ENCODE measurements at places on chromosomes 5 and 9.

DNA sequence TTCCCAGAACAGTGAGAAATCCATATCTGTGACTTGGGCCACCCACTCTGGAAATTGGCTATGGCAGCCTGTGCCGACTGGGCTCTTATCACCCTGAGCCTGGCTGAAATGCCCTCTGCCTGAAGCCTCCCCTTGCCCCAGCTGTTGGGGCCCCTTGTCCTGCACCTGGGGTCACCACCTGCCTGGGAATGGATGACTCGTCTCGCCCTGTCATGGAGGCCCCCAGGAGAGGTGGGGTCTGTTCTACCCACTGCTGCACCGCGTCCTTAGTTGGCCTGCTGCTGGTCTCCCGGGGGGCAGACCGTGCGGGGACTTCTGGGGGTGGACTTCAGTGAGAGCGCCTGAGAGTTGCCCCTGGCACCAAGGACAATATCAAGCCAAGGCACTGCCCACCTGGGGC, 46.6 kb upstream of the COL5A1 start:
- DNase-seq = no peak

GRCh38 chr5:19855453-19855852, 132.5 kb downstream of the CDH18 start:
- DNase-seq = no peak

DNA sequence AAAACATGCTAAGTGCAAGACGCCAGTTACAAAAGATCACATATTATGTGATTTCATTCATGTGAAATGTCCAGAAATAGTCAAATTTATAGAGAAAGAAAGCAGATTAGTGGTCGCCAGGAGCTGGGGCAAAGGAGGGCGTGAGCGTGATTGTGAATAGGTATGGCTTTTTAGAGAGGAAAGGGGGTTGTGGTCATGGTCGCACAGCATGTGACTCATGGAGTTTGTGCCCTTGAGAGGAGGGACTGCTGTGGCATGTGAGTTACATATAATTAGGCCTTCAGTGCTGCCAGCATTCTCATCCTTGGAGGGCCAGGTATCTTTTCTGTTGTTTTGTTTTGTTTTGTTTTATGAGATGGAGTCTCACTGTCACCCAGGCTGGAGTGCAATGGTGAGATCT, 21.2 kb upstream of the MARCHF6 start:
- DNase-seq = no peak

DNA sequence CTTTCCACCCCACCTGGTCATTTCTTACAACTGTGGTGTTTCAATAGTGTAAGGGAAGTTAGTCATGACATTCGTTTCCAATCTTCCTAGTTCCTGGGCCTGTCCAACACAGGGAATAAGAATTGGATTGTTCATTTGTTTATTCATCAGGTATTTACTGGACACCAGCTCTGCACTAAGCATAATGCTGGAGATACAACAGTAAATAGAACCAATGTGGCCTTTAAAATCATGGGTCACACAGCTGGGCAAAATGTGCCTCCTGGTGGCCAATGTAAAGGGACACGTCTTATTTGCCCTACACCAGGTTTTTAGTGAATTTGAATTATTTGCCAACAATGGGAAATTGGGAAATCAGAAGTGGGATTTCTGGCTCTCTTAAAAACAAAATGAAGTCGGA, 10.4 kb downstream of the ABLIM3 start:
- DNase-seq = no peak

- no peak for DNase-seq
These were observed 38.8 kb upstream of the LIFR start for GRCh38 chr5:38595132-38595745.

DNA sequence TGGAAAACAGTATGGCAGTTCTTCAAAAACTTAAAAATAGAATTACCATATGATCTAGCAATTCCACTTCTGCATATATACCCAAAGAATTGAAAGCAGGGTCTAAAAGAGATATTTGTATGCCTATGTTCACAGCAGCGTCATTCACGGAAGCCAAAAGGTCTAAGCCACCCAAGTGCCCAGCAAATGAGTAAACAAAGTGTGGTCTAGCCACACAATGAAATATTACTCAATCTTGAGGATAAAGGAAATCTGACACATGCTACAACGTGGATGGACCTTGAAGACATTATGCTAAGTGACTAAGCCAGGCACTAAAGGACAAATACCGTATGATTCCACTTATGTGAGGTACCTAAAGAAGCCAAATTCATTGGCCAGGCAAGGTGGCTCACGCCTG, 11.1 kb upstream of the MED27 start:
- DNase-seq = no peak

DNA sequence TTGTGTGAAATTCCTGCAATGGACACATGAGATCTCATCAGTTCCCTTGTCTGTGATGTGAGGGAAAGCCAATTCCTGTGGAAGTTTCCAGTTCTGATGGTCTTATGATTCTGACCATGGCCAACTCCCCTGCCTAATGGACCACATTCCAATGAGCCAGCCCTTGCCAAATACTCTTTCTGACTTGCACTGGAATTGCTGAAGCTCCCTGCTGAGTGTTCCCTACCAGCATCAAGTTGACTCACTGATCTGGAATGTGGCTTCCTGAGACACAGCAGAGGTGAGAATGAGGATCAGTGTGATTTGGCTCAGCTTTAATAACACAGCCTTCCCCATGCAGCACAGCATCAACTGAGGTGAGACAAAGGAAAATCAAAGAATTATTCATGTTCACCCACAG, 427.8 kb downstream of the KDM4C start:
- no peak for DNase-seq

- no peak for DNase-seq
These were observed 112.2 kb downstream of the PLPPR1 start for GRCh38 chr9:101140764-101141163.

DNA sequence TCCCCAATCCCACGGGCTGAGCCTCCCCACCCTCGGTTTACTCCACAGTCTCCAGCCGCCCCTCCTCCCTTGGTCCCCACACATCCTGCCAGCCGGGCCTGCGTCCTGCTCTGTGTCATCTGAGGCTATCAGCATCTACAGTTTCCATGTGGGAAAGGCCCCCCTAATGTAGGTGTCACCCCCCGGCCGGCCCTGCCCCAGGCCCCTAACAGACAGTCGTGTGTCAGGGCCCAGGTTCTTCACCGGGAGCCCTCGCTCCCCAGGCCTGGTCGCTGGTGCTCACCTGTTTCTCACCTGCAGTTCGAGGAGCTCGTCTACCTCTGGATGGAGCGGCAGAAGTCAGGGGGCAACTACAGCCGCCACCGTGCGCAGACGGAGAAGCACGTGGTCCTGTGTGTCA, 62.7 kb downstream of the KCNT1 start:
- DNase-seq = no peak

DNA sequence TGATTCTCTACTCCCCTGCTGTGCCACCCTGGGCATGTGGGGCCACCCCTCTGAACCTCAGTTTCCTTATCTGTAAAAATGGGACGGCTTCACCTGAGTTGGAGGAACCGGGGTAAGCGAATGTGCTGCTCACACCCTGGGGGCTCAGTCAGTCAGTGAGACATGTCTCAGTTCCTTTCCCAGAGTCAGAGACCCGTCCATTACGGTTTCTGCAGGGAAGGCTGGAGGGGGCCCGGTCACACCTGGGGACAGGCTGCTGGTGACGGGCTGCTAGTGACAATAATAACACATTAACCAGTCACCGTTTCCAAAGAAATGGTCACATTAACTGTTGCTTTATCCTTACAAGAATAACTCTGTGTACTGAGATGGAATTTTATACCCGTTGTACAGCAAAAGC, 282.4 kb downstream of the NSG2 start:
- DNase-seq = no peak

- no peak for DNase-seq
These were observed 16.7 kb downstream of the IFNB1 start for GRCh38 chr9:21060919-21061561.

DNA sequence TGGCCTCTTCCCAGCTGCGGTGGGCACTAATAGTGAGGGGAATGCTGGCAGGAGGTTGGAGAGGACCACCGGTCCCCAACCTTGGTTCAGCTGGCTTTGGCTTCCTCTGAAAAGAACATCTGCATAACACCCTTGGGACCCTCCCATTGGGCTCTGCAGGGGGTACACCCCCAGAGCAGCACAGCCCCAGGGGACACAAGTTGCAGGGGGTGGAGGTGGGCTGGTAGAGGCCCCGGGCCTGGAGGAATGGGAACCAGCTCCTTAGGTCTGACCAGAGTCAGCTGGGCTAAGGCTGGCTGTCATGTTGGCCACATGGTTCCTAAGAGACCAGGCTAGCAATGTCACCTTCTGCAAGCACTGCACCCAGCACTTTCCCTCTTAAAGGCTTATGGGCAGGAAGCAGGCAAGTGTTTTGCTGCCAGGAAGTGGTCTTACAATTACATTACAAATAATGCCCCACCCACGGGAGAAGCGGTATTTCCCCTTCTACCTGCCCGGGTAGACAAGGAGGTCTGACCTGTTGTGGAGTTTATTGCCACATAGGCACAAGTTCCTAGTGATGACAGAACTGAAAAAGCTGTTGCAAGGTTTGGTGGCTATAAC, 18.1 kb downstream of the GCNT4 start:
- no peak for DNase-seq

- DNase-seq = no peak
These were observed 180.8 kb downstream of the ASTN2 start for GRCh38 chr9:117234103-117234502.

GRCh38 chr5:147895864-147896263, 10.5 kb downstream of the C5orf46 start:
- DNase-seq = no peak

DNA sequence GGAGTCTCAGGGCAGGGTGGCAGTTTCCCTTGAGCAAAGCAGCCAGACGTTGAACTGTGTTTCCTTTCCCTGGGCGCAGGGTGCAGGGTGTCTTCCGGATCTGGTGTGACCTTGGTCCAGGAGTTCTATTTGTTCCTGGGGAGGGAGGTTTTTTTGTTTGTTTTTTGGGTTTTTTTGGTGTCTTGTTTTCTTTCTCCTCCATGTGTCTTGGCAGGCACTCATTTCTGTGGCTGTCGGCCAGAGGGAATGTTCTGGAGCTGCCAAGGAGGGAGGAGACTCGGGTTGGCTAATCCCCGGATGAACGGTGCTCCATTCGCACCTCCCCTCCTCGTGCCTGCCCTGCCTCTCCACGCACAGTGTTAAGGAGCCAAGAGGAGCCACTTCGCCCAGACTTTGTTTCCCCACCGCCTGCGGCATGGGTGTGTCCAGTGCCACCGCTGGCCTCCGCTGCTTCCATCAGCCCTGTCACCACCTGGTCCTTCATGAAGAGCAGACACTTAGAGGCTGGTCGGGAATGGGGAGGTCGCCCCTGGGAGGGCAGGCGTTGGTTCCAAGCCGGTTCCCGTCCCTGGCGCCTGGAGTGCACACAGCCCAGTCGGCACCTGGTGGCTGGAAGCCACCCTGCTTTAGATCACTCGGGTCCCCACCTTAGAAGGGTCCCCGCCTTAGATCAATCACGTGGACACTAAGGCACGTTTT, 3.5 kb upstream of the PHYHD1 start:
- DNase-seq = no peak

Data from stimulated activated CD4-positive, alpha-beta T cell treated with anti-CD3 and anti-CD28 coated beads, Interleukin-15, amount 100 ng/mL, for 48 hours (primary cell).